ENCODE measurements at places on chromosomes 7 and 10. TPM values are rescaled to one million over a fixed set of nuclear protein-coding genes. Genes with fewer than 3 reads are reported as not detected.

The SEMA3D gene
- total RNA-seq: not detected

The GPR85 gene
- total RNA-seq: 0.48 TPM

The ACTL6B gene
- total RNA-seq: not detected

The GIMAP8 gene
- total RNA-seq: under 0.01 TPM

The PRKAR2B gene
- total RNA-seq: 0.24 TPM

The AASS gene
- 8.5 TPM for total RNA-seq

The BMPR1A gene
- 39.0 TPM for total RNA-seq

The PAX4 gene
- total RNA-seq: not detected

The ZNF425 gene
- 3.1 TPM for total RNA-seq

The OPN1SW gene
- total RNA-seq: not detected

The ZNF485 gene
- 5.8 TPM for total RNA-seq
